ENCODE measurements at places on chromosomes 2 and 18.
A peak's percentile ranks its signal among the peaks of the same experiment; 100 is the strongest.

DNA sequence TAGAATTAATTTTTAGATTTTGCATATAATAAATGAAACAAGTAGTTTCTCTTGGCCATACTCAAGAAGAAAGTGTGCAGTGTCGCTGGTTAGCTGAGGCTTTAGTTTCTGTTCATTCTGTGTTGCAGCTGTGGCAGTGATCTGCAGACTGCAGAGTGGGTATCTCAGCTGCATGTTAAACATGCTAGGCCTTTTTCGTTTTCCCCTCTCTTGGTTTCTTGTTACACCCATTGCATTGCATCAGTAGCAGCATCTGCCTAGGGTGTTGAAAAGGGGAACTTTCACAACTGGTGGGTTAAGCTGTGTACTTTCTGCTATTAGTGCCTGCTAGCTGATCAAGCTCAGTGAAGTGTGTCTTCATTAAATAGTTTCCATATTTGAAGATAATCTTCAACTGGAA, 51.3 kb downstream of the ACSL3 start:
- DNase-seq, result peak; percentile 69

DNA sequence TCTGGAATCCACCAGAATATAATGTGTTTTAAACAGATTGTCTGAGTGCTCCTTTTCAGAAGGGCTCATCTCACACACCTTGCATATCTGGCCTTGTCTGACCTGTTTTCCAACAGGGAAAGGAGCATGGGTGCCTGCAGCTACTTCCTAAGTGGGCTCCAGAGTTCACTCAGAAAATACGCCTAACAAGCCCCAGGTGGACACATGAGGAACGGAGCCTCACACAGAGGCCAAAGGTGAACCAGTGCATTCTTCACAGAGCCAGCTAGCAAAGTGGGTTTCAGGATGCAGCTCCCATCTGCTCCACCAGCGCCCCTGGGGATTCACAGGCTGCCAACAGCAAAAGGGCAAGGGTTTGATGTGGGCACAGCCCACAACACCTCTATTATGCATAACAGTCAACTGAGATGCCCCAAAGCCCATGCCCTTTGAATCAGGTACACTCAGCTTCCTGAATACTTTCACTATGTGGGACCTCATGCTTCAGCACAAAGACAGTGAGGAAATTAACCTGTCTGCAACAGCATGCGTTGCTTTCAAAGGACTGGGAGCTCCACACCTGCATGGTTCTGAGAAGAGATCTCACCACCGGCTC, 86.6 kb downstream of the CCBE1 start:
- no peak for DNase-seq

- DNase-seq, result no peak
These were observed 3.8 kb downstream of the TTC39C start for GRCh38 chr18:24018299-24018886.

GRCh38 chr2:9331704-9332103, 91.6 kb downstream of the ITGB1BP1 start:
- peak; percentile 41 for DNase-seq

DNA sequence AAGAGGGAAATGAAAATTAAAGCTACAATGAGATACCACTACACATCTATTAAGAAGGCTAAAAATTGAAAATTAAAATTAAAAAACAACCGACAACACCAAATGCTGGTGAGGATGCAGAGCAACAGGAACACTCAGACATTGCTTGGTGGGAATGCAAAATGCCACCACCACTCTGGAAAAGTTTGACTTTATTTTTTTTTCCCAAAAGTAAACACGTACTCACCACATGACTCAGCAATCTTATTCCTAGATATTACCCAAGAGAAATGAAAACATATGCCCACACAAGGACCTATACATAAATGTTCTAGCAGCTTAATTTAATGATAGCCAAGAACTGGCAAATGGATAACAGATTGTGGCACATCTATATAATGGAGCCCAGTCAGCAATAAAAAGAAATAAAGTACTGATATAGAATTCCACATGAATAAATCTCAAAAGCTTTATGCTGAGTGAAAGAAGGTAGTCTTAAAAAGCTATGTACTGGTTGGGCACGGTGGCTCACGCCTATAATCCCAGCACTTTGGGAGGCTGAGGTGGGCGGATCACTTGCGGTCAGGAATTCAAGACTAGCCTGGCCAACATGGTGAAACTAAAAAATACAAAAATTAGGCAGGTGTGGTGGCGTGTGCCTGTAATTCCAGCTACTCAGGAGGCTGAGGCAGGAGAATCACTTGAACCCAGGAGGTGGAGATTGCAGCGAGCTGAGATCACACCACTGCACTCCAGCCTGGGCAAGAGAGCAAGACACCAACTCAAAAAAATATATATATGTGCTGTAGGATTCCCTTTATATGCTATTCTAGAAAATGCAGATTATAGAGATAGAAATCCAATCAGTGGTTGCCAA, 4.2 kb upstream of the PROC start:
- peak; percentile 70 for DNase-seq

- DNase-seq, result no peak
These were observed 567.6 kb downstream of the KCNJ3 start for GRCh38 chr2:155266109-155266508.

- DNase-seq, result no peak
These were observed 6.3 kb upstream of the ADGRF3 start for GRCh38 chr2:26352892-26353291.
